ENCODE measurements at places on chromosomes 5 and 9. TPM values are rescaled to one million over a fixed set of nuclear protein-coding genes. Genes with fewer than 3 reads are reported as not detected.

CDX1 gene
- not detected for total RNA-seq

DNA sequence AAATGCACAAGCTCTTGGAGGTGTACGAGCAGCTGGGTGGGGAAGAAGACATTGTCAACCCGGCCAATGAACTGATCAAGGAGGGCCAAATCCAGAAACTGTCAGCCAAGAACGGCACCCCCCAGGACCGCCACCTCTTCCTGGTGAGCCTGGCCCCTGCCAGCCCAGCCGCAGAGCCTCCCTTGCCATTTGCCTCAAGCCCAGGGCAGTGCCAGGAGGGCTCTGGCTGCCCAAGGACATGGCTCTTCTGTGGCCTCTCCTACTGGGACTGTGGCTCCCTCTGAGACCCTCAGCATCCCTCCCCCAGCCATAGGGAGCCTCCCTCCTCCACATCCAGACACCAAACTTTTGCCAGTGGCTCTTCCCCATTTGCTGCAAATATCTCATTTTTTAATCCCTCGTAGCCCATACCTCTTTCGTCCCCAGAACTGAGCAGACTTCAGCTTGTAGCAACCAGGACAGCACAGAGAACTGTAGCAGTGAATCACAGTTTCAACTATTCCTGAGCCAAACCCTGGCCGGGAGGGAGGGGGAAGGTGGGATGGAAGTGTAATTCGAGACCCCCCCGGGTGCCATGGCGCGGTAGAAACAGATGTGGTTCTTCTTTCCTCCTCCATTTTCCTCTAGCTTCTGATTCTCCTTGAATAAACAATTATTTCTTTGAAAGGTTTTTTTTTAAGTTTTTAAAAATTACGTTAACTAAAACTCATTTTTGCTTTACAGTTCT lies 44.5 kb upstream of the SUSD3 start:
- H3K27me3 ChIP-seq, result no peaks in the 10 kb centered on the region
- no peaks in the 10 kb centered on the region for H3K4me1 ChIP-seq
- DNase-seq, result no peak
- peak overlapping the region; percentile 6 for H3K4me3 ChIP-seq
- peak overlapping the region; percentile 23 for H3K27ac ChIP-seq
- no peaks in the 10 kb centered on the region for H3K36me3 ChIP-seq

GRCh38 chr9:129405089-129405826 lies 215.6 kb downstream of the C9orf50 start:
- no peak overlapping the region for H3K4me3 ChIP-seq
- H3K27ac ChIP-seq, result no peak overlapping the region
- peaks cover 12% of the 10 kb centered on the region for H3K4me1 ChIP-seq
- peaks cover 3% of the 10 kb centered on the region for H3K36me3 ChIP-seq

GRCh38 chr9:137745541-137745991 lies 126.8 kb downstream of the EHMT1 start:
- peaks cover 27% of the 10 kb centered on the region for H3K4me1 ChIP-seq
- peaks cover 13% of the 10 kb centered on the region for H3K27me3 ChIP-seq
- H3K36me3 ChIP-seq, result no peaks in the 10 kb centered on the region
- H3K4me3 ChIP-seq, result peak overlapping the region; percentile 28
- peak overlapping the region; percentile 86 for H3K27ac ChIP-seq
- peak; percentile 70 for DNase-seq

LOX gene
- total RNA-seq, result 0.27 TPM

DMRT3 gene
- total RNA-seq, result 1.7 TPM

NR5A1 gene
- not detected for total RNA-seq

DNA sequence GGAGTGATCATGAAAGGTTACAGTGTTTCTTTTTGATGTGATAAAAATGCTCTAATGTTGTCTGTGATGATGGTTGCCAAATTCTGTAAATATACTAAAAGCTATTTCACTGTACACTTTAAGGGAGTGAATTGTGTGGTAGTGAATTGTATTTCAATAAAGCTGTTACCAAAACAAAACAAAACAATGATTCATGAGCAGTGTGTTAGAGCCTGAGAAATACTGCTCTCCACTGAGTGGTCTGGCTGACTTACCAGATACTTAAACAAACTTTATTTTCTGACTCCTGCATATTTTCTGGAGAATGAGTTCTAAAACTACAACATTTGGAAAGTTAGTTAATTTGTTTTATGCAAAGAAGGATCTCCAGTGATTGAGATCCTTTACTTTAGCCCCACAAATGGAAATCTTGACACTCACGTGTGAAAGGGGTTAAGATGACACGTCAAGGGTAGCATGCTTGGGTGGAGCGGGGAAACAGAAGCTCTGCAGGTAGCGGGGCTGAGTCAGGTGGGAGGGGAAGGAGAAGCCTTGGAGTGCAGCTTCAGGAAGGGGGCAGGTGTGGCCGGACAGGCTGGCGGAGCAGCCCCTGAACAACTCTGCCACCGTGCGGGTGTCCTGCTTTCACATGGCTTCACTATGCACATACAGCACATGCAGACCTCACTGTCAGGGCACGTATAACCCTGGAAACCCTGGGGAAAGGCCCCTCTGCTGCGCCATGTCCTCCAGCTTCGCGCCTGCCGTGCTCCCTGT lies 256.7 kb downstream of the IRX1 start:
- no peak overlapping the region for H3K27ac ChIP-seq
- H3K4me1 ChIP-seq, result no peaks in the 10 kb centered on the region
- no peaks in the 10 kb centered on the region for H3K36me3 ChIP-seq
- DNase-seq, result no peak

DNA sequence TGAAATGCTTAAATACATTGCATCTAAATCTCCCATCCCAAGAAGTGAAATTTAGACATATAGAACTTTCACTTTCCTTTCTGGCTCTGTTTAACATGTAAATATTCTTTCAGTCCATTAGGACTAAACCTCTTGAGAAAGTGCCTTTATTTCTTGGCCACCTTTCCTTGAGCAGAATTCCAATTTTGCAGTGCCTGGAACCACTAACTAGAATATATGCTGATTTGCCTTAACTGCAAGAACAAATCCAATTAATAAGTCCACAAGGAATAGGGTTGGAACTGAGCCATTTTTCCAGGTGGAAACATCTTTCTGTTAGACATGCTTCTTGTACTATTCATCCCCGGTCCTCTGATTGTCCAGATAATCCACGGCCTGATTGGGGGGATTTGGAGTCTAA lies 478.0 kb downstream of the ENC1 start:
- no peak overlapping the region for H3K4me3 ChIP-seq
- no peaks in the 10 kb centered on the region for H3K36me3 ChIP-seq
- no peak for DNase-seq
